T1000 (cell line): ENCODE measurements at places on chromosomes 3 and 15.

DNA sequence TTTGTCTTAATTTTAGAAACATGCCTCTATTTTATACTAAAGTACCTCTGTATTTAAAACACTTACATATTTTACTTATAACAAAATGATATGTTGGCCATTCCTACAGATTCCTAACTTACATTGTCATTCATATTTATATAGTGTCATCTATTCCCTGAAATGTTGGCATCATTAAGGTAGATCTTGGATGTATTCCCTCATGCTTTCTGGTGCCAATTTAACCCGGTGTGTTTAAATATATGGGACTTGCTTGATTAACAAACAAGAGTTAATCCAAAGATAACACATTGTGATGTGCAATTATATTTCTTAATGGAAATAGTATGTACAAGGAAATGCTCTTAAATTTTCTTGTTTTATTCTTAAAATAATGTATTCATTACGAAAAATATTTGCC lies 352.3 kb downstream of the NAALADL2 start:
- no peak for DNase-seq

DNA sequence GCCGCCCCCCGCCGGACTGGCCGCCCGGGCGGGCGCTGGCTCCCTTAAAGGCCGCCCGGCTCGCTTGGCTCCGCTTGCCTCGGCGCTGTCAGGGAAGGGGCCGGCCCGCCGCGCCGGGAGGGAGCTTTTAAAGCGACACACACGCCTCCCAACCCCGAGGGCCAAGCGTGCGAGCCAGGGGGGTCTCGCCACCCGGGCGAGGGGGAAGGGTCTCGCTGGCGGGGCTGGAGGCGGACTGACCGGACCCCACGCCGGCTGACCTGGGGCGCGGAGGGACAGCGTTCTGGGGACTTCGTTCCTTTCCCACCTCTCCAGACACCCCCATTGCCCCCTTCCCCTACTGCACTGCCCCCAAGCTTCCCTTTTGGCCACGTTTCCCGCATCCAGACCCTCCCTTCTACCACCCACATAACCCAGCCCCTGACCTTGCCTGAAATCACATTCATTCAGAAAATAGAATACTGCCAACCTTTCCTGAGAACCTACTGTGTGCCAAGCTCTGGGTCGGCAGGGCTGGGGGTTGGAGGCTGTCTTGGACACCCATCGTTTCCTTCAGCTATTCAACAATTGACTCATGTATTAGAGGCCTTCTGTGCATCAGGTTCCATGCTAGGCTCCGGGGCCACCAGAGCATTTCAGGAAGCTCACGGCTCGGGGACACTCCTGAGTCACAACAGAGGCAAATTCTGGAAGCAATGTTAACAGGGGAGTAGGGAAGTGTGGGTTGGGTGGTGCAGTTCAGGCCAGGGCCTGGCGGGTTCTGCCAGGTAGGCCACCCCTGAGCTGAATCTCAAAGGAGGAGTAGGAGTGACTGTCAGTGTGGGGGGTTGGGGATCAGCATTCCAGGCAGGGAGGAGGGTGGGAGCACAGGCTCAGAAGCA lies at the start of gene INSYN1:
Gene INSYN1 (minus strand): TSS at position 102 of the 881 bp plus-strand sequence. CDS start 2,221 bp downstream, outside the sequence.
- no peak for DNase-seq

- DNase-seq, result no peak
Measured at GRCh38 chr15:67319961-67320360, 65.4 kb downstream of the IQCH start.

GRCh38 chr3:160446522-160447056 lies 3.0 kb downstream of the TRIM59 start:
- DNase-seq, result no peak

- no peak for DNase-seq
Measured at GRCh38 chr15:26981492-26981891, 10.5 kb downstream of the GABRG3 start.

DNA sequence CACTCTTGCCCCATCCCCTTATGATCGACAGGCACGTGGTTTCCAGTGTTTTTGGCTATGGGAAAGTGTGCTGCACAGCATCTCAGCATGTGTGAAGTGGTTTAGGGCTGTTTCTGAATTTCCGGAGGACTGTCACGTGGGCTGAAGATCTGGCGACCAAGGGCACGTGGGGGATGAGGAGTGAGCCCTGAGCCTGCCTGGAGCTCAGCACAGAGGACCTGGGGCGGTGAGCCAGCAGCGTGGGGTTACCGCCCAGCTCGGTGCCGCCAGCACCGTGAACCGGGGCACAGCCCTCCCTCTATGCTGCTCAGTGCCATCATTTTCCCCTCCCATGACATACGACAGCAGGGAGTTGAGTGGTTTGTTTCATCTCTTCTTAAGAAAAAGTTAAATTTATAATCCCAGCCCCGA lies 150.2 kb downstream of the DNAJB8 start:
- DNase-seq, result no peak

DNA sequence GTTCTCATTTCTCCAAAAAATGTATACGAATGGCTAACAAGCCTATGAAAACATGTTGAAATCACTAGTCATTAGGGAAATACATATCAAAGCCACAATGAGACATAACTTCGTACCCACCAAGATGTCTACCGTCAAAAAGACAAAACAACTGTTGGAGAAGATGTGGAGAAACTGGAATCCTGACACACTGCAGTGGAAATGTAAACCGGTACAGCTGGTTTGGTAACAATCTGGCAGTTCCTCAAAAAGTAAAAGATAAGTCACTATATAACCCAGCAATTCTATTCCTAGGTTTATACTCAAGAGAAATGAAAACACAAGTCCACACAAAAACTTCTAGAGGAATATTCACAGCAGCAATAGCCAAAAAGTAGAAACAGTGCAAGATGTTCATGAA lies 7.0 kb downstream of the SCAPER start:
- no peak for DNase-seq

GRCh38 chr3:39232859-39233258 lies 40.5 kb upstream of the XIRP1 start:
- DNase-seq, result no peak

DNA sequence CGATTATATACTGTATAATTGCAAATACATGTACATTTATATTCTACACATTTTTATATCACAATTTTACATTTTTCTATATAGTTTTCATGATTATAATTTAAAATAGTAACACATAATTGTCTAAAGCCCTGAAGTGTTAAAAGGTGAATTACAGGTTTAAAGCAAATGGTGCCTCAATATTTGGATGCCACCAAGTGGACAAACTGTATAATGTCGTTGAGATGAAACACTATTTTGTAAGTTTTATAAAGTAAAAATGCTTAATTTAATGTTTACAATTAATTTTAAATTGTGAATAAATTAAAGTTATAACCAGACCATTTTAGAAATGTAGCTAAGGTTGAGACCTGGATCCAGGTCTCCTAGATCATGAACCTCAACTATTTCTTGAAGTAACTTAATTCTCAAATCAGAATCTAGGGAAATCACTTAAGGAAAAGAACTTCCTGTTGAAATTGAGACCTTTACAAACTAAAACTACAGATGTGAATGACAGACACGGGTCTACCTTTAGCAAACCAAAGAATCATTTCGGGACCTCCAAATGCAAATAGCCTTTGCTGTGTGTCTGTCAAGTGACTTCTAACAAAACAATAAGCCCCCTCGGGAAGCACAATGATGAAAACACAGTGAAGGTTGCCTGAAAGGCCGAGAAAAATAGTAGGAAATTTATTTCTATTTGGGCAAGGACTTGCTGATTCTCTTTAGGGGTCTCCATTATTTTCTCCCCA lies 37.8 kb downstream of the EHHADH start:
- DNase-seq, result no peak

DNA sequence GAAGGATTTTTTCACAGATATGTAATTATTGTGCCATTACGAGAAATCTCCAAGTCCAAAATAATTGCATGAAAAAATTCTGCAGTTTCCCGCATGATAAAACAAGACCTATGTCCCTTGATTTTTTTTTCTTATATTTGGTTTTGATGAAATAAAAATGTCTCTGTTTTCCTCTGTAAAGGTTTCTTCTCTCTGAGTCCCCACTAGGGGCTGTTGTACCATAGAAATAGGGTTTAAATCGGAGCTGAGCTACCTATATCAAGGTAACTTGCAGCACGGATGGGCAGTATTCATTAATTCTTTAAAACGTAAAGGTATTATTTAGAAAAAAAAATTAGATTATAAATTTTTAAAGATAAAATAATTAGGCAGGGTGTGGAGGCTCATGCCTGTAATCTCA lies 66.6 kb upstream of the IGF1R start:
- no peak for DNase-seq

DNA sequence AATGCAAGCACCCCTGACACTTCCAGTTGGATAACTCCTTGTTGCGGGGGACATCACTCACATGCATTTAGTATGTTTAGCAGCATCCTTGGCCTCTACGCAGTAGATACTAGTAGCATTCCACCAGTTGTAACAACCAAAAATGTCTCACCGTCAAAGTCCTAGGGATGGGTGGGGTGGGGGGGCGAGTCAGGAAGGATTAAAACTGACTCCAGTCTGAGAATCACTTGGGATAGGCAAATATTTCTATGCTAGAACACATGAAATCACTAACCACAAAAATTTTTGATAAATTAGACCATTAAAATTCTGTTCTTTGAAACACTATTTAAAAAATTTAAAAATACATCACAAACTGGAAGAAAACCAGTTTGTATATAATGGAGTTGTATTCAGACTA lies 18.0 kb downstream of the ICE2 start:
- DNase-seq, result no peak

DNA sequence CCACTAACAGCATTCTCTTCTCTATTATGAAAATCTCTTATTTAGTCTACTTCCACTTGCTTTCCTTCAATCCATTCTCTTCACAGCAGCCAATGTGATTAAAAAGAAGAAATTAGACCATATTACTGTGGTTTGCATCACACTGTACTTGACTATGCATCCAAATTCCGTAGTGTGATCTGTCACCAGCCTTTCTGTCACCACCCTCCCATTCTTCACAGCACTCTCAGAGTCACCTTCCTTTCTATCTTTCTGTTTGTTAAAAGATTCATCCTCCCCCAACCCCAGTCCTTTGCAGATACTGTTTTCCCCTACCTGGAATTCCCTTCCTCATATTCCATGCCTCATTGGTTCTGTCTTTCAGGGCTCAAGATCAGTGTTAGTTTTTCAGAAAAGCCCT lies 55.0 kb upstream of the ABHD10 start:
- no peak for DNase-seq

DNA sequence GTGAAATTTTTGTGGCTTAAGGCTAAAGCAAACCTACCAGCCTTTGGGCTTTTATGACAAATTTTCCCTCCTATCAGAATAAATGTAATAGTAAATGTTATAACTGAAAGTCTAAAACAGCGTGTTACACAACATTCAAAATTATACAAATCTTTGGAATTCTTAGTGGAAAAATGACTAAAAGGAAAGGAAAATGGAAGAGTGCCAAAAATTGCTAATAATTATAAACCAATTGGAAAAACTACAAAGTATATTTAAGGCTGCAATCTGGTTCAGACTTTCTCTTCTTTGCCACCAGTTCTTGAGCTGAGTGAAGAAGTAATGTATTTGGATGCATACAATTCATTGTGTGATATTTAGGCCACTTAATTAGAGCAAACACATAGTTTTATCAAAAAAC lies 45.6 kb upstream of the PHLDB2 start:
- no peak for DNase-seq

DNA sequence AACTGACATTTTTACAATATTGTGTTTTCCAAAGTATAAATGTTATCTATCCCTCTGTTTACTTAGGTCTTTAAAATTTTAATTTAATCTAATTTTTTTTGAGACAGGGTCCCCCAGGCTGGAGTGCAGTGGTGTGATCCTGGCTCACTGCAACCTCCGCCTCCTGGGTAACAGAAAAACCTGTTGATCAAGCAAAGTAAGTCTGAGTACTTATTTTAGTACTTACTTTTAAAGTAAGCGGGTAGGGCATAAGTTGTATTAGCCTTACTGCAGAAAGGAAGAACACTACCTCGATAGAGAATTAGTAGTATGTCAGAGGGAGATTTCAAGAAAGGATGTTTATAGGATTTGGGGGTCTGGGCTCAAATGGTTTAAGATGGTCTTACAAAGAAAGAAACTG lies 11.9 kb upstream of the FEM1B start:
- DNase-seq, result no peak

DNA sequence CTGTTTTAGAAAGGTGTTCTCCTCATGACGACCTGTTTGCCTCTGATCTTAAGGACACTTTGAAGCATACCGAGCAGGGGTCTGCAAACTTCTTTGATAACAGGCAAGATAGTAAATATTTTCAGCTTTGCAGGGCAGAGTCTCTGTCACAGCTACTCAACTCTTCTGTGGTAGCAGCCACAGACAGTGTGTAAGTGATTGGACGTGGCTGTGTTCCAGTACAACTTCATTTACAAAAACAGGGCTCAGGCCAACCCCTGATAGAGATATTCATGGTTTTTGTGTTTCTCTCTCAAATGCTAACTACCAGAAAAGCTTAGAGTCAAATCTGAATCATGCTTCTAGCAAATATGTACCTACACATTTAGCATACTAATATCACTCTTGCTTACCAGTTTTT lies 51.5 kb downstream of the TGFBR2 start:
- DNase-seq, result no peak

GRCh38 chr3:140344082-140344454 lies 333.8 kb upstream of the TRIM42 start:
- DNase-seq, result no peak

DNA sequence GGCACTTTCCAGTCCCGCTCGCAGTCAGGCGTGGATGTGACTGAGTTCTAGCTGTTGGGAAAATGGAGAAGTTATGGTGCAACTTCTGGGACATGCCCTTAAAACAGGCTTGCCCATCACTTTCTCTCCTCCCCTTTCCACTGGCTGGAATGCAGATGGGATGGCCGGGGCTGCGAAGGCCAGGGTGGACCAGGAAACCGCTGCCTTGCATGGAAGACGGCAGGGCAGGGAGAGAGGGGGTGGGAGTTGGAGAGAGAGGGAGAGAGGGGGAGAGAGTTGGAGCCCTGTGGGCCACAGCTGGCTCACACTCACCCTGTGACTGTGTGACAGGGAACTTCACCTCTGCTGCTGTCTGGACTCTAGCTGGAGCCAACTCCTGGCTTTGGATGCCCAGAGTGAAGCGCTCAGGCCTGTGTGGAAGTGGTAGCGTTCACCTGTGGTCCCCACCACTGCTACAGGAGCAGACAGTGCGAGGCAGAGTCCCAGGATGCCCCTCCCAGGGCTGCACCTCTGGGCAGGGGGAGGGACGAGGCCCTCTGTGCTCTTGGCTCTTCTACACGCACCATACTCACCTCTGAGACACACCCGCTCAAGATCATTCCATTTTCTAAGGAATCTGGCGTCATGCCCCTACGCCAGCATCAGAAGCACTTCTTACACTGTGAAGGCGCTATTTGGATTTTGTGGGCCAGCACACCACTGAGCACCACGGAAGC lies 36.6 kb downstream of the KLHL25 start:
- DNase-seq, result no peak

DNA sequence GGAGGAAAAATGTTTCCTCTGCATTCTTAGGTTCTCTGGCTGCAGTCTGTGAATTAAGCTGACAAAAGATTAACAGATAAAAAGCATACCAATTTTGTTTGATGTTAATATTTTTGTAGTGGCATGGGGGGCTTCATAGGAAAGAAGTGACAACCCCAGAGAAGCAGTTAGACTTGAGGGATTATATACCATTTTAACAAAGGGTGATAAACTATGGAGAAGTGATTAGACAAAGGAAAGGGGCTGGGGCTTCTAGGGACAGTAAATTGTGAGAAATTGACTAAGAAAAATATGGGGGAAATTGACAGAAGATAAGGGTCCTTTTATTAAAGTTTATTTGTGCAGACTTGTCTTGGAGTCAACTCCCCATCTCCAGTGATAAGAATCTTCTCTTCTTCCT lies 55.7 kb upstream of the NR2E3 start:
- DNase-seq, result no peak

GRCh38 chr3:139005356-139005993 lies 593 bp downstream of the PRR23A start:
- no peak for DNase-seq

- no peak for DNase-seq
Measured at GRCh38 chr3:13078163-13078905, 5.1 kb upstream of the IQSEC1 start.
